ENCODE measurements at places on chromosomes 6 and 20.
A peak's percentile ranks its signal among the peaks of the same experiment; 100 is the strongest.

DNA sequence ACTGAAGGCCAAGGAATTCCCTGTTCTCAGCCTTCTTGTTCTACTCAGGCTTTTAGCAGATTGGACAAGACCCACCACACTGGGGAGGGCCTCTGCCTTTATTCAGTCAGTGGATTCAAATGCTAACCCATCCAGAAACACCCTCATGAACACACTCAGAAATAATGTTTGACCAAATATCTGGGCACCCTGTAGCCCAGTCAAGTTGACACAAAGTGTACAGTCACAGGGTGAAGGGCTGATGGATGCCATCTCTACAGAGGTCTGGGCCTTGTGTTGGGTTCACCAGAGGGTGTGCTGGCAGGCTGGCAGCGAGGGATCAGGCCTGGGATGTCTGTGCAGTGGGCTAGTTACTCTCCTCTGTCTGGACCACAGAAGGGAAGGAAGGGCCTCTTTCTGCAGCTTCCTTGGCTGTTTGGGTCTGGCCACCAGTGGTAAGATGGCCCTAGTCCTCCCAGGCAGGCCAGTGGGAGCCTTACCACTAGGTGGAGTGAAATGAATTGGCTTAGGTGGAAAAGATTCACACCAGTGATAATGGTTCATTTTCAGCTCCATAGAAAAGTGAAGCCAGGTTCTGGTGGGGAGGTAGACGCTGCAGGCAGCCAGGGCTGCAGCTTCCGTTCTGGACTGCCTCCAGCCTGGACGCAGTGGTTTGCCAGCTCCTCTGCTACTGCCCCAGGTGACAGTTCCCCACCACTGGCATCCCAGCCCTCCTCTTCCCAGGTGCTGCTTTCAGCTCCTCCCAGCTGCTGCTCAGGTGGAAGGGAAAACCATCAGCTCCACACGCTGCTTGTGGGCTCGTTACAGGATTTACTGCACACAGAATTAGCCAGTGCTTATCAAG lies 9.2 kb downstream of the TUBB2A start:
- DNase-seq, result no peak

GRCh38 chr6:106110164-106110826 lies 24.2 kb downstream of the PRDM1 start:
- no peak for DNase-seq

DNA sequence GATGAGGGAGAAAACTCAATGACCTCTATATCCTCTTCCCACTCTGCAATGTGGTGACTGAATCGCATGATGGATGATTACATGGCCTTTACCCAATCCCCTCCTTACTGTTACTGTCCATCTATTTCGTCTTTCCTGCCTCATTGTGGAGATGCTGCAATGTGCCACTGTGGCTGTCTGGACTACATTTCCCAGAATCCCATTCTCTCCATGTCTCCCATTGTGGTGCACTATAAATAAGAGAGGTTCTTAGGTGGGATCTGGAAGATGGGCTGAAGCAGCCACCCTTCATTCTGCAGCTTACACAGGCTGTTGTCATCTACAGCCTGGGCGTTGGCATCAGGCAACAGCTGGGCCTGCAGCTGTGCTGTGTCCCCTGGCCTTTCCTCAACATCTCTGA lies 233.6 kb downstream of the PRKN start:
- no peak for DNase-seq

DNA sequence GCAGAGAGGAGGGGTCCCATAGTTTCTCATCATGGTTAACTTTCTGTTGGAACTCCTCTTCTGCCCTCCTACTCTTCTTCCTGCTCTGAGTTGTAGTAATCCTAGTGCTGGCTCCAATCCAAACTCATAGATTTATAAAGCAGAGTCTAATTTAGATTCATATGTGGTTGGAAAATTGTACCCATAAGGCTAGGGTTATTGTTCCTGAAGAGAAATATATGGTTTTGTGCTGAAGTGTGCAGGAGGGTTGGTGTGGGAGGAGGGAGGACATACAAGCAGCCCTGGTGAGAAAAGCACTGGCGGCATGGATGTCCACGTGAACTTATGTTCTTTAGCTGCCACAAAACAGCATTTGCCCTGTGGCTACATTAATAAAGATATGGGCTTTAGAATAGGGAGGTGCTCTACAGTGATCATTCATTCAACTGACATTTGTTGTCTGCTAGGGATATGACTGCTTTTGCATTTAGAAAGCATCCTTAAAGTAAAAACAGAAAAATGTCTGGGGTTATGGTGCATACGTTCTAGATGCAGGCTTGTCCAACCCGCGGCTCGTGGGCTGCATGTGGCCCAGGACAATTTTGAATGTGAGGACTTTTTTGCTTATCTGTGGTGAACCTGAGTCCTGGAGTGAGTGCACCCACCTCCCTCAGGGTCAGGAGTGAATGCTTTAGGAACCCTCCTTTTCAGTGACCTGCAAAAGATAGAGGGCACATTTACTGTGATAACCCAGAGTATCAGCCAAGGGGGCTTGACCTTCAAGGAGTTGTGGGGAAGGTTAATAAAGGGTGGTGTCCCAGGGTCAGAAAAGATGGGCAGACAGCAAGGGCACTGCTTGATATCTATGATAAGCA lies 4.1 kb downstream of the HLA-A start:
- peak; percentile 24 for DNase-seq

DNA sequence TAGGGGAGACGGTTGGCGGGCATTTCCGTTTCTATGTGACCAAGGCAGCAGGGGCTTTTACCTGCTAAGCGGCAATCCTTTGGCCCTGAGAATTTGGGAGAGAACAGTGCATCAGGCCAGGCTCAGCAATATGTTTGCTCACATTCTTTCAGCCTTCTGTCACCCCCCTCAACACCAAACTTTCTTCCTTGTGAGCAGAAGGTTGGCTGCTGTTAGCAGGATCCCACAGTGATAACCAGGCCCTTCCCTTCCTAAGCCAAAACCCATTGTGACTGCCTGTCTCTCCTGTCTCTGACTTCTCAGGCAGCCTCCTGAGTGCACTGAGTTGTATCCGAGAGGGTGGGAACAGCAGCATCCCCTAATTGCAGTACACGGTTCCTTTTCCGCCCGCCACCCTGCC lies 43.7 kb downstream of the STK35 start:
- no peak for DNase-seq

GRCh38 chr6:17705778-17706579 lies 746 bp downstream of the NUP153 start:
- peak; percentile 81 for DNase-seq

DNA sequence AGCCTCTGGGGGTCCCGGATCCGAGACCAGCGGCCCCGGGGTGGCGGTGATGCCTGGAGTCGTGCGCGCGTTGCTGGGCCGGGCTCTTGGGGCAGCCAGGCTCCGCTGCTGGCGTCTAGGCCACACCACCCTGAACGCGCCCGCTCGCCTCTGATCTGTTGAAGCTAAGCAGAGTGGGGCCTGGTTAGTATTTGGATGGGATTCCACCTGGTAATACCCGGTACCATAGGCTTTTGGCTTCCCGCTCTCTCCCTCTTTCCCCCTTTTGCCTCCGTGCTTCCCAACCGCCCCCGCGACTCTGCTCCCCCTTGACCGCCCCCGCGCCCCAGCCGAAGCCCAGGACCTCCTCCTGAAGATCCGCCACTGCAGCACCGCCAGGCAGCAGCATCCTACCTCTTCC lies 1383.5 kb upstream of the DEFB115 start:
- peak; percentile 14 for DNase-seq

GRCh38 chr6:126210398-126211075 lies 129.4 kb upstream of the CENPW start:
- no peak for DNase-seq

GRCh38 chr6:102417368-102417998 lies 1024.0 kb downstream of the GRIK2 start:
- no peak for DNase-seq

- DNase-seq, result no peak
These were observed 10.0 kb downstream of the TRERF1 start for GRCh38 chr6:42441697-42442081.

DNA sequence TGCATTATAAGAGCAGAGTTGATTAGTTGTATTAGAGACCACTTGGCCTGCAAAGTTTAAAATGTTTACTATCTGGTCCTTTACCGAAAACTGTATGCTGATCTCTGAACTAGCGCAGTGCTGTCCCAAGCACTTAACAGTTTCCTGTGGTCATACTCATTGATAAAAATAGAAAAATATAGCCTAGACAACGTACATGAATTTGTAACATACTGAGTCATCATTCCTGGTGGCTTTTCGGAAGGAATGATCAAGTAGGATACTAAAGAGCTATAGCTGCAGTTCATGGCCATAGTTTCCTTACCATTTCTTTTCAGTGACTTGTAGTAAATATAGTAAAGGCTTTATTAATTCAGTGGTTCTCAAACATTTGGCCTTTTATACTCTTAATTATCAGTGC lies 18.4 kb downstream of the TTK start:
- DNase-seq, result no peak

All from effector memory CD8-positive, alpha-beta T cell (primary cell).